Mucosa of descending colon (tissue), 3 donors: ENCODE measurements at places on chromosomes 12 and 14.

DNA sequence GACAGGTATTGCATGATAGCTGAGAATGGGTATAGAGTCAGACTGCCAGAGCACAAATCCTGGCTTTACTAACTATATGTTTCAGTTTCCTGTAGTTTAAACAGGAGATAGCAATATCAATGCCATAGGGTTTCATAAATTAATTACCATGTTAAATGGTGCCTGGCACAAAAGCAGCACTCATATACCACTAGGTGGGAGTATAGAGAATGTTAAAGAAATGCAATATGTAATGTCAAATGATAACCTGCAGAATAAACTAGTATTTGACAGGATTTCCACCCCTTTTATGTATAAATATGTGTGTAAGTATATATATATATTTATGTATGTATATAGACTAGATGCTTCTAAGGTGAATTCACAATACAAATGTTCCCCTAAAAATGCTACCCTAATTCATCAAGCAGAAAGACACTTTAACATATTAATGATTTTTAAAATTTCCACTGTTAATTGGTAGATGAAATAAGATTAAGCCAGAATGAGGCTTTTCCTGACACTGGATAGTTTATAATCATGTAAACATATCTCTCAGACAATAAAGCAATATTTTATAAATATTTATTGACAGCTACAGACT lies 8.6 kb downstream of the WDR89 start:
- no peak for DNase-seq

GRCh38 chr12:97924122-97924521 lies 461.5 kb downstream of the RMST start:
- DNase-seq: no peak

GRCh38 chr12:68619541-68619940 lies 8.8 kb downstream of the RAP1B start:
- DNase-seq: no peak

DNA sequence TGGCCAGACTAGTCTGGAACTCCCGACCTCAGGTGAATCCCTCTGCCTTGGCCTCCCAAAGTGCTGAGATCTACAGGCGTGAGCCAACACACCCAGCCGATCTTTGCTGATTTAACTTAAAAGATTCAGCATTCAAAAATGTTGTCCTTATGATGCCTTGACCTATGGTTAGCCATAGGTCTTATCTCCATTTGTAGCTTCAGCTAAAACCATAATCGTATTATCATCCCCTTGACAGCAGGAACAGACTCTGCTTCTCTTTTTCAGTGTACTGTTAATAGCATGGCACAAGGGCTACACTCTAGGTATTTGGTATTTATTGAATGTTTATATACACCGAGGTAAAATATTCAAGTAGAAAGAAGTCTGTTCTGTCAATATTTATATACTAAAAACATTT lies 15.3 kb downstream of the CCDC62 start:
- DNase-seq: no peak

GRCh38 chr14:90546767-90547166 lies 149.9 kb downstream of the CALM1 start:
- DNase-seq: no peak

DNA sequence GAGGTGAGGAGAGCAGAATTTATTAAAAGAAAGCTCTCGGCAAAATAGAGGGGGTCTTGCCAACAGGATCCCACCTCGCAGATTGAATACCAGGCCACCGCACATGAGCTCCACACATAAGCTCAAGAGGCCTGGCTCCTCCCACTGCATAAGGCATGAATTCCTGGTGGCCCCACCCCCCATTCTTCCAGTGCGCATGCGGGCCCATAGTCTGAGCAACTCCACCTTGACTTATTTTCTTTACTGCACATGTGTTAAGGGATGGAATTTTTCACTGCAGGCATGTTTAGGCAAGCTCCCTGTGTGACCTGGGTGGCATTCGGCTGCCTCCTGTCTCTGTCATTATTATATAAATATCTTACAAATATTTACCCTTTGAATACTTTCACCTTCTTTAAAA lies 412.5 kb downstream of the RMST start:
- DNase-seq: no peak

DNA sequence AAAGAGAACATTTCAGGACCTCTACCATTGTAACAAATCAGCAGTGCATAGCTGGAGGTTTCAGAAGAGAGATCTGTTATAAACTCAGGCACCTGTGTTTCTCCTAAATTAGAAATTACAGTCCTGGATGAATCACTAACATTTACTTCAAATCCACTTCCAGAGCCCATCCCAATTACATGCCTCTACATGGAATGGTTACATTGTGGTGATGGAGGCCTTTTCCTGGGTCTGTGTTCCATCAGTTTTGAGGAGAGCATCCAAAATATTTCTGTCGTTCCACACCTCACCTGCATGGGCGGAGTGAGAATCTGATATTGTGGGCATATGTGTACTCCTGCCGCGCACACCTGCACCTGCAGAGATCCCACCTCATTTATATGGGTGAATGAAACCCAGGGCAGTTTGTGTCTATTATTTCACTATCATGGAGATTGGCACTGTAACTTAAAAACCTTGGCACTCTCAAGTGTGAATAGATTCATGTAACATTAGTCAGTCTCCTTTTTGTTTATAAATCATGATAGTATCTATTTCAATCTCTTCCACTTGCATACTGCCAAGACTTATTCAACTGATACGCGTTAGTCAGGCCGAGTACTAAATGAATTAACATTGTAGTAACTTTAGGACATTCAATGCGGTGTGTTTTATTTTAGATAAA lies 215.1 kb upstream of the FAR2 start:
- no peak for DNase-seq

GRCh38 chr12:9667403-9668160 lies 1.9 kb upstream of the CLEC2D start:
- no peak for DNase-seq

- peak; percentile 46 for DNase-seq
These were observed 526 bp downstream of the MLXIP start for GRCh38 chr12:122079033-122079531.

DNA sequence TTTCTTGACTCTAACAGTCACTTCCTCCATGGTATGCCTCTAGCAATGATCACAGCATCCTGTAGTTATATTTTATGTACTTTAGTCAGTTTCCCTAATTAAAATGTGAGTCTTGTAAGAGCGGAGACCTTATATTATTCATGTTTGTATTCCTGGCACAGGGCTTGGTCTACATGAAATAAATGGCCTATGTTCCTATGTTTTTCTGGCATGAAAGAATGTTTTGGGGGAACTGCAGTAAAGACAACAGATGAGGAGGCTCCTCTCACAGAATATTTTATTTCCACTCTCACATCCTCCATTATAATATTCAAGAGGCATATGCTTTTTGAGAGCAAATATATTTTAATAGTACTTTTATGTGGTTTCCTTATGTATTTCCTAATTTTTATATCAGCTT lies 429.8 kb upstream of the PDE3A start:
- DNase-seq: no peak

DNA sequence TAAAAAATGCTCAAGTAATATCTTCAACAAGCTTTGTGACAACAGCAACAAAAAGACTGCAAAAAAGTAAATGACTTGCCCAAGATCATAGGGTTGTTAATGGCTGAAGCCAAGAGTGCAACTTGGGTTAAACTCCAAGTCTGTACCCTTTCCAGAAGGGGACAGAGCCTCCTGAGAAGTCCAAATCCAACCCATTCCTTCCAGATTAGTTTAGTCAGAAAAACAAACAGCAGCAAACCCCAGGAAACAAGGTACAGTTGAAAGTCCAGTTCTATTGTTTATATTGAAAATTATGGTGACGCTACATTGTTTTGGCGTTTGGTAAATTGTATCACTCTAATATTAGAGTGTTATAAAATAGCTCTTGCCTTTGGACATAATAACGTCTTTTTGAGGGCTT lies 239.9 kb downstream of the SPTSSA start:
- DNase-seq: no peak

GRCh38 chr14:103073367-103073875 lies 10.6 kb upstream of the LBHD2 start:
- no peak for DNase-seq

- DNase-seq: no peak
These were observed 335.0 kb downstream of the CCER1 start for GRCh38 chr12:90619943-90620342.

DNA sequence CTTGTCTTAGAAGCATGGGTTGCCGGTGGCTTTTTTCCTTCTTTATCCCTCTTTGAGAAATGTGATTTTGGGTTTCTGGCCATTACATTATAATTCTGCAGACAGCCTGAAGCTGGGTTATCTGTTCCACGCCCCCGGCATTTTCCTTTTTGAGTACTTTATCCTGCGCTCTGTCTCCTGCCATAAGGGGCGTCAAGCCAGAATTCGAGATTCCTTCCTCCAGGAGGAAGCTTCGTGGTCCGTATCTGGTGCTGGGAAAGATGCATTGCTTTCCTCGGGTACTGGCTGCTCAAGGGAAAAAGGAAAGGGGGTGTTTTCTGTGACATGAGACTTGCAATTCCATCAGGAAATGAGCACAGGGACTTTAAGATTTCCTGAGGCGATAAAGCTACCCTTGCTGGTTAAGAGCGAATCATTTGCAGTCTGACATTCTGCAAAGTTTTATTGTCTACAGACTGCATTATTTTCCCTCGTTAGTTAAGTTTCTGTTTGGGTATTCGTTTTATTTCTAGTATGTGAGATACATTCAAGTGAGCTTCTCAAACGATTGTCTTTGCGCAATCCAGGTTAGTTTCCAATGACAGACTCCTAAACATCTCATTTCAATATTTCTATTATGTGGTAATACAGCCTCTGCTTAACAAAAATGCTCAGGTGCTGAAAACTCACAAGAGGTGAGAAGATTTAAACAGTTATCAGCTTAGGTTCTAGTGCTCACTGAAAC lies 694 bp downstream of the AKAP5 start:
- DNase-seq: no peak

GRCh38 chr14:92694807-92695206 lies 53.6 kb downstream of the LGMN start:
- DNase-seq: no peak

DNA sequence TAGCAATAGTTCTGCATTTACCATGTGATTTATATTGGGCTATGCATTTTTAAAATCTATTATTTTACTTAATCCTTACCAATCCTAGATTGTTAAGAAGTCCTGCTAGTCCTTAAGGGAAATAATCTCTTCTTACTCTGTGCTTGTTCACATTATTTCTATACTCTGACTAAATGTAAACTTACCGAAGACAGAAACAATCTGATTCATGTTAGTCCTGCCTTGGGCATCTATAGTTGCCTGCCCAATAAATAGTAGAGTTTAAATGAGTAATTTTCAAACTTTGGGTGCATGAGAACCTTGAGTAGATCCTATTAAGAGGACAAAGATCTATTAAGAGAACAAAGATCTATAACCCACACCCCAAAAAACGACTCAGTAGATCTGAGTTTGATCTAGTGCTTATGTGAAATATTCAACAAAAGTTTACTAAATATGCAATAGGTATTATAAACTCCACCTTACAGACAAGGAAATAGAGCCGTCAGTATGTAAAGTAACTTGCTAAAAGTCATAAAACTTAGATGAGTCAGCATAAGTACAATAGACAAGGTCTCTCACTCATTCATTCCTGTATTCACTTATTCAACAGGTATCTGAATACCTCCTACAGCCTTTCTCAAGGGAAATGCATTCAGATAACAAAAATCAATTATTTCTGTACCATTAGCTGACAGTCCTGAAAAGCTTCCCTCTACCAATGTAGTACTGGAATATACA lies 127.6 kb downstream of the PAWR start:
- no peak for DNase-seq

DNA sequence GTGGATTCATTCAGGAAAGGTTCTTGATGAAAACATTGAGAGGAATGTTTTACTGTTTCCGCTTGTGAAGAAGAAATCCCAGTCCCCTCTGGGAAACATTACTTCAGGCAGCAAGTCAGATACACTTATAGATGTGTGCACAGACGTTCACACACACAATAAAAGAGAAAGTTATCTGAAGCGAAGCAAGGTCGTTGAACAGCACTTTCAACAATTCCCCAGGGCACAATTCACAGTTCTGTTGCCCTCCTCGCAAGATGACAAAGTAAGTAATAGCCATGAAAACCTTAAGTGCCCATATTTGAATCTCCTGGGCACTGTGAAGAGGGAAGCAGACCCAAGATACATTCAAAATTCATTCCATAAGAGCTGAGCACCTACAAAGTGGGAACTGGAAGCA lies 156.6 kb upstream of the CAND1 start:
- no peak for DNase-seq

- DNase-seq: no peak
These were observed 9.5 kb downstream of the TRMT61A start for GRCh38 chr14:103538291-103539055.

- DNase-seq: no peak
These were observed 381.1 kb downstream of the SEC23A start for GRCh38 chr14:38721822-38722431.

DNA sequence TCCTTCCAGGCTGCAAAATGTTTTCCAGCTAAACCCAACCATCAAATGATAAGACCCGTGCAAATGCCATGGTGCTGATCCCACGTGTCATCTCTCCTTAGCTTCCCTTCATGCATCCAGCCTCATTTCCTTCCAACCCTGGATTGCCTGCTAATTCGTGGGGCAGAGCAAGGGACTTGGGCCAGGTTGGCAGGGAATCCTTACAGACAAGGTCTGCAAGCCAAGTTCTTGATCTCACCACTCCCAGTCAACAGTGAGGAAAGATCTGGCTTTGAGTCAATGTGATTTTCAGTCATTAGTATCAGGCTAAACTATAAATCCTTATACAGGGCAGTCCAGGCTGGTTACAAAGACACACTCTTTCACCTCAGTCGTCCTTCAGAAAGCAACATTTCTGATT lies 150.9 kb downstream of the ANO2 start:
- DNase-seq: no peak

GRCh38 chr14:29815016-29815674 lies 112.5 kb downstream of the PRKD1 start:
- DNase-seq: no peak

- DNase-seq: peak; percentile 48
These were observed 525 bp upstream of the GPR68 start for GRCh38 chr14:91245029-91245428.

DNA sequence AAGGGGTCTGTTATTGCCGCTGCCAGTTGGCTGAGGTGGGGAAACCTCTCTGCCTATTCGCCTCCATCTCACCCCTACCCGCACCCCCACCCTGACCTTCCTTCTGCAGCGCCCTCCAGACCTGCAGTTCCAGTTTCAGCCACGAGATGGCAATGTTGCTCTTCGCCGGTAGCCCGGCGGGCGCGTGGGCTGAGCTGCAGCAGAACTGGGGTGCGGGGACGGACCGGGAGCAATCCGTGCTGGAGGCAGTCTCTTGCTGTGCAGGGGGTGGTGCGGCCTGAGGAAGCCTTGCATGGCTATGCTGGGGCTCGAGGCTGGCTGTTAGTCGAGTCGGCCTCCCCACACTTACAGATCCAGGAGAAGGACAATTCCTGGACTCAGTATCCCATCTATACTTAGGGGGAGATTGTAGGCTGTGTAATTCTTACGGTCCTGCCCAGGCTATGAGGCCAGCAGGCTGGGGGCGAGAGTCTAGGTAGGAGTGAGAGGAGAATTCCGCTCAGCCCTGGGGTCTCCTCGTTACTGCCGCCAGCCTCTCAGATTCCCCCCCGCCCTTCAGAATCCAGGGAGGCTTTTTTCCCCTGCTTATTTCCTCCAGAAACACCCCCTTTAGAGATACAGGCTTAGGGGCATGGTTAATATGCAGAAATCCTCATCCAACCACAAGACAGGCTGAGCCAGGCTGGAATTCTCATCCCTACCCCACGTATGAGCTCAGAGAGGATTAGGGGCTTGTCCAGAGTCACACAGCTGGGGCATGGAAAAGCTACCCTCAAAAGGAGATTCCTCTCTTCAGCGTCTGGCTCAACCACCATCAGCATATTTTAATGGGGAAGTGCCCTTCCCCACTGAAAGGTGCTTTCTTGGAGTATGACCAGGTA lies 118.2 kb downstream of the AACS start:
- DNase-seq: peak; percentile 84

- no peak for DNase-seq
These were observed 132.7 kb downstream of the SSPN start for GRCh38 chr12:26327975-26328644.
